ENCODE measurements at places on chromosomes 6 and 20. TPM values are rescaled to one million over a fixed set of nuclear protein-coding genes. Genes with fewer than 3 reads are reported as not detected.

GRCh38 chr6:148430897-148431296 is 88.3 kb downstream of the SASH1 start:
- H3K36me3 ChIP-seq = no peaks in the 10 kb centered on the region
- H3K4me3 ChIP-seq = no peak overlapping the region
- no peaks in the 10 kb centered on the region for H3K27me3 ChIP-seq
- H3K27ac ChIP-seq = peak overlapping the region; percentile 5

Gene GABRR2
- total RNA-seq = 1.5 TPM

- no peak overlapping the region for H3K27ac ChIP-seq
- H3K4me1 ChIP-seq = peaks cover 8% of the 10 kb centered on the region
- no peak for DNase-seq
- H3K36me3 ChIP-seq = no peaks in the 10 kb centered on the region
Measured at GRCh38 chr6:116616737-116617053, 416 bp downstream of the RSPH4A start.

DNA sequence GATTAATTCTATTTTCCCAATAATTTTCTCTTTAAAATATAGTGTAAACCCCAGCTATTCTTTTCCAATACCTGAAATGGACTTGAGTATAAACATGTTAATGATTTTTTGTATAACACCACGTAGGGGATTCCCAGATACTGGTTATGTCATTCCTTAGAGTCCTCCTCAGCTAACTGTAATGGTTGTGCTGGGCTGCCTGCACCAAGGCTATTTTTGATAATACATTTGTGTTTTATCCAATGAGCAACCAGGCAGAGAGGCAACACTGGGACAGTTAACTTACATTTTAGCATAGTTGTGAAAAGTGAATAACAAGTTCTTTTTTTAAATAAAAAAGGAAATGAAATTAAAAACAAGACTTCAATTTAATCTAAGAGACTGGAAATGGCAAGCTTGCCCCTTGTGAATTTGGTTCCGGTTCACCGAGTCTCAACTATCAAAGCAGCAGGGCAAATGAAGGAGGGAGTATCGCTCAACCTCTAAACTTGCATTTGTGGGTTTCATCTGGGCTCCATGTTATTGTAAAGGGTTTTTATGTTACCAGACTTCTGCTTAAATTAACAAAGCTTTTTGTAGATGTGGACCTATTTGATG is 18.8 kb upstream of the BACH2 start:
- H3K4me3 ChIP-seq = no peak overlapping the region
- H3K4me1 ChIP-seq = no peaks in the 10 kb centered on the region
- no peaks in the 10 kb centered on the region for H3K27me3 ChIP-seq
- H3K36me3 ChIP-seq = no peaks in the 10 kb centered on the region
- no peak overlapping the region for H3K27ac ChIP-seq
- DNase-seq = no peak

- H3K27me3 ChIP-seq = no peaks in the 10 kb centered on the region
- no peak for DNase-seq
- no peak overlapping the region for H3K4me3 ChIP-seq
- peaks cover 15% of the 10 kb centered on the region for H3K4me1 ChIP-seq
- no peak overlapping the region for H3K27ac ChIP-seq
Measured at GRCh38 chr6:111650049-111650448, 44.4 kb upstream of the TRAF3IP2 start.

Gene SOBP
- 13.3 TPM for total RNA-seq

GRCh38 chr20:45049438-45049837 is 51.5 kb downstream of the KCNS1 start:
- DNase-seq = no peak
- no peaks in the 10 kb centered on the region for H3K27me3 ChIP-seq
- H3K36me3 ChIP-seq = peaks cover 6% of the 10 kb centered on the region
- no peak overlapping the region for H3K4me3 ChIP-seq
- H3K4me1 ChIP-seq = peaks cover 12% of the 10 kb centered on the region
- H3K27ac ChIP-seq = no peak overlapping the region

GRCh38 chr20:63814891-63815614 is 16.0 kb downstream of the ZBTB46 start:
- H3K4me3 ChIP-seq = no peak overlapping the region
- no peak for DNase-seq
- no peaks in the 10 kb centered on the region for H3K36me3 ChIP-seq

Gene C20orf141
- total RNA-seq = not detected

DNA sequence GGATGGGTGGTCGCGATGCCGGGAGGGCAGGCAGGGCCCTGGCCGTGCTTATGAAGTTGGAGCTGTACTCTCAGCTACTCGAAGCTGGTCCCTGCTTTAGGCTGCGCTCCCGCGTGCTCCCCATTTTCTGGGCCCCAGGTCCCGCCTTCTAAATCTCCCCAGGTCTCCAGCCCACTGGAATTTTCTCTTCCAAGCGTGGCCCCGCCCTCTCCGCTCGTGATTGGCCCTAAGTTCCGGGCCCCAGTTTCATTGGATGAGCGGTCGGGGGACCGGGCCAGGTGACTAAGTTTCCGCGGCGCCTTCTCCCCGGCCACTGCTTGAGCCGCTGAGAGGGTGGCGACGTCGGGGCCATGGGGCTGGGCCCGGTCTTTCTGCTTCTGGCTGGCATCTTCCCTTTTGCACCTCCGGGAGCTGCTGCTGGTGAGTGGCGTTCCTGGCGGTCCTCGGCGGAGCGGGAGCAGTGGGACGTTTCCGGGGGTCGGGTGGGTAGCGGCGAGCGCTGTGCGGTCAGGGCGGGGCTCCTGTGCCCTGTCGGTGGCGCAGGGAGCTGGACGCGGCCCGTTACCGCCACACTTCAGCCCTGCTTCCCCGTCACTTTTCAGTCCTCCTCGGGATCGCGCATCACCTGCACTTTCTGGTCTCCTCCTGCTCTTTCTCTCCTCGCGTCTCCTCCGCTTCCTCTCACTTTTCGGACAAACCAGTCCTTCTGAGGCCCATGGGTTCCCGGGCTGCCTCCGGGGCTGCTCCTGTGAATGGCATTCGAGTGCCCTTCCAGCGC is at the start of gene MICA:
TSS of gene MICA (plus strand) at position 313 of the 778 bp plus-strand sequence. CDS start at position 351, 38 bp downstream.
- no peaks in the 10 kb centered on the region for H3K36me3 ChIP-seq
- H3K4me1 ChIP-seq = peaks cover 71% of the 10 kb centered on the region
- H3K27me3 ChIP-seq = no peaks in the 10 kb centered on the region
- DNase-seq = no peak

Gene C20orf204
- total RNA-seq = 0.98 TPM

GRCh38 chr20:10419550-10420133 is 14.4 kb downstream of the MKKS start:
- no peaks in the 10 kb centered on the region for H3K27me3 ChIP-seq
- no peaks in the 10 kb centered on the region for H3K4me1 ChIP-seq
- H3K27ac ChIP-seq = no peak overlapping the region
- no peak overlapping the region for H3K4me3 ChIP-seq
- no peak for DNase-seq

DNA sequence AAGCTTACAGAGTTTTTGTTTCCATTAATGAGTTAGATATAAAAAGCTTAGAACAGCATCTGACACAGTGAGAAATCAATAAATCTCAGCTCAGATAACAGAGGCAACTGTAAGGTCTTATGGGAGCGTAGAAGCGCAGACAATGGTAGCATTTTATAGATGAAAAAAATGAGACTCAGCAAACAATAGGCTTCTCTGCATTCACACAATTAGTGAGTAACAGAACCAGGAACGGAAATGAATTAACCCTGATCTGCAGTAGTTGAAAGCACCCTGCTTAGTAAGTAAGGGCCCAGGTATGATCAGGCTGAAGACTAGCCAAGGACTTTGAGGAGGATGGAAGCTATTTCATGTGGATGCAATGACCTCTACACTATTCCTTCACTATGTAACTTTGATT is 147.2 kb upstream of the EYA4 start:
- no peaks in the 10 kb centered on the region for H3K36me3 ChIP-seq
- H3K4me1 ChIP-seq = no peaks in the 10 kb centered on the region
- H3K27me3 ChIP-seq = no peaks in the 10 kb centered on the region
- H3K27ac ChIP-seq = no peak overlapping the region
- no peak for DNase-seq

All from vagina (tissue), 2 donors.